ENCODE measurements at places on chromosomes 2 and 18.
A peak's percentile ranks its signal among the peaks of the same experiment; 100 is the strongest.

DNA sequence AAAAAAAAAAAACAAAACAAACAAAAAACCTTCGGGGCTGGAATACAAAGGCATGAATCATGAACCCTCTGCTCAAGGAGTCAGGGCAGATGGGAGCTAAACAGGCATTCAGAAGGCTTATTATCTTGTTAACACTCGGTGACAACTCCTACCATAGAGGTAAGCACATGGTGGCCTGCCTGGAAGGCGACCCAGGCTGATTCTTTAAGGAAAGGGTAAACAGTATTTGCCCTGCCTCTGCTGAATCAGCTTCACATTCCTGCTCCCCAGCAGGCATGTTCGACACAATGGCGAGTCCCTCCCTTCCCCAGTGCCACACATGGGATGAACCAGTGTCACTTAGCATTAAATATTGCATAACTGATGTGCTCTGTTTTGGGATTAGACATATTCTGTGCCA, 191.9 kb downstream of the ARL4C start:
- no peak for DNase-seq

GRCh38 chr2:8296306-8296705, 385.6 kb upstream of the ID2 start:
- peak; percentile 14 for DNase-seq

DNA sequence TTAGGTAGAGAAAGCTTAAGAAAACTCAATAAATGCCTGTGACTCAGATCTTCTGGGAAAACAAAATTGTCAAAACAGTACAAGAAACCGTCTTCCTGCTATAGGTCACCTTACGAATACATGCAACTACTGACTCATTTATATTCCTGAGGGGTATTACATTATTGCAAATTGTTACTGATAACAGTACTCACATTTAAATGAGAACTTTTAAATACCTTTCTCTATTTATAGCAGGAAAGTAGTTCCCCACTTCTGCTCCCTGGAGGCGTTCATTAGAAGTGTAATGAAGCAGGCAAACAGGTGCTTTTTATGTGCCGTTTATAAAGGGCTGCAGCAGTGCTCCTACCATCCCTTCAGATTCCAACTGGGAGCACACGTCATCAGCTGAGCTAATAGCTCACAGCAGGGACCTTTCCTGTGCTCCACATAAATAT, 65.1 kb upstream of the RPRM start:
- no peak for DNase-seq

- no peak for DNase-seq
Measured at GRCh38 chr2:40202798-40203400, 249.0 kb downstream of the SLC8A1 start.

DNA sequence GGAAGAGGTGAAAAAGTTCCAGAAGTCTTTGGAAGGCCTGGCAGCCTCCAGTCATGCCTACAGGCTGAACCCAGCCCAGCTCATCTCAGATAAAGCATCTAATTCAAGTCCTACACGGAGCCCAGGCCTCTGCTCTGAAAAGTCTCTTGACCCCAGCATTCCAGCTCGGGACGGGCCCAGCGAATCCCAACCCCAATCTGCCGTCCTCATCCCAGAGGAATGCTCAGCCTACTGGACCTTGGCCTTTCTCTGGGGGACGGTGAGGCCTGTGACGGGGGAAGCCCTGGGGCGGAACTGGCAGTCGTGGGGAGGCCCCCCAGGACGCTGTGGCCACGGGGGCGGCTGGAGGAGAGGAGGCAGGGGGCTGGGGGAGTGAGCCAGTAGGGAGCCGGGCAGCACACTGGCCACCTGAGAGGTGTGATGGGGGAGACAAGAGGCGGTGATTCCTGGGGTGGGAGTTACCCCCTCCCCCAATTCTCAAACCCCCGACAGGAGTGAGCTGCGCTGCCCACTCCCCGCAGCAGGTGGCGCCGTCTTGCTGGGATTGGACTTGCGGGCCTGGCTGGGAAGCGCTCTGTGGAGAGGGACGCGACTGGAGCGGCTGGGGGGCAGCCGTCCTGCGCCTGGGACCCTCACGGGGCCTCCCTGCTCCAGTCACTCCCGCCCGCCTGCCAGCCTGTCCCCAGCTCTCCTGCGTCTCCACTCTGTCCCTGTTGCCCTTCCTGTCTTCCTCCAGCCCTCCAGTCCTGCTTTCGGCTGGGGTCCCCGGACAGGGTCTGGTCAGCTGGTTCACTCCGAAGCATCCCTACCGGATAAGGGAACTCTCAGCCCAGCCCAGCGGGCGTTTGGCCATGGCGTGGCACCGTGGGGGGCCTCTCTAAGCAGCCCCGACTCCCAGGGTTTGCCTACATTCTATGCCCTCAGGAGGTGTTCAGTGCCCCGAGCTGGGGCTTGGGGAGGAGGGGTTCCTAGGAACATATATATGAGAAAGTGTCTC, 182.6 kb upstream of the HAAO start:
- peak; percentile 50 for DNase-seq

- DNase-seq = no peak
Measured at GRCh38 chr2:100880730-100881129, 60.8 kb downstream of the NPAS2 start.
